ENCODE measurements at places on chromosomes 1 and 21.

DNA sequence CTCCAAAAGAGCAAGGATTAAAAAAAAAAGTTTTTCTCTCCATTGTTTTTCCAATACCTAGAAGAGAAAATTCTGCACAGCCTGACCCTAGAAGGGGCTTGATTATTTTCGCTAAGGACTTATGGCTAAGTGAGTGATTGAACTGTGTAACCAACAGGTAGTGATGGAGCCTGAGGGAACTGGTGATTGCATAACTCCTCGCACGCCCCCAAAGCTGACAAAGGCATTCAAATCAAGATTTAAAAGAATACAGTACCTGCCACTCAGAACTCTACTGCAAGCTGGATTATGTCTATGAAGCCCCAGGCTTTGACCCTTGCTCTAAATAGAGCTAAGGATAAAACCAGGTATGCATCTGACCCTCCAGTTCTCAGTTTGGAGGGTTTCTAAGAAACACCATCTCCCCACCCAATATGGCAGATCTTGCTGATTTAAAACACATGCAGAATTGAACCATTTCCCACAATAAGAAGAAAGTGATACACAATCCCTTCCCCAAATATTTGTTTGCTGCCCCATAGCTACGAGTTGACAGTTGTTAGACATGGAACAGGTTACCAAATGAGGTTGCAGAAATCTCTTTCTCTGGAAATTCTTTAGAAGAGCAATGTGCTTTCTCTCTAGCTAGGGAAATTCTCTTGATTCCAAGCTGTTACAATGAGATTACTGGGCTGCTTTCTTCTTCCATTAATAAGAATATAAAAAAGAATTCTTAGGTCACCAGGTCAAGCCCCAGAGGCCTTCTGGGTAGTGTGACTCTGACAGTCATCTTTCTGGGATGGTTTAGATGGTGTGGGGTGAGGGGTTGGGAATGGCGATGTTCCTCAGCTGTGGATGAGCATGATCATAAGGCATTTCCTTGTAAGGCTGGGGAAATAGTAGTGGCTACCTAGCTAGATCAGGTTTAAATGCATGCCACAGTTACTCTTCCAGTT lies 35.1 kb downstream of the FGGY start:
- no peak for DNase-seq

GRCh38 chr1:41615981-41616380 lies 131.5 kb upstream of the EDN2 start:
- no peak for DNase-seq

DNA sequence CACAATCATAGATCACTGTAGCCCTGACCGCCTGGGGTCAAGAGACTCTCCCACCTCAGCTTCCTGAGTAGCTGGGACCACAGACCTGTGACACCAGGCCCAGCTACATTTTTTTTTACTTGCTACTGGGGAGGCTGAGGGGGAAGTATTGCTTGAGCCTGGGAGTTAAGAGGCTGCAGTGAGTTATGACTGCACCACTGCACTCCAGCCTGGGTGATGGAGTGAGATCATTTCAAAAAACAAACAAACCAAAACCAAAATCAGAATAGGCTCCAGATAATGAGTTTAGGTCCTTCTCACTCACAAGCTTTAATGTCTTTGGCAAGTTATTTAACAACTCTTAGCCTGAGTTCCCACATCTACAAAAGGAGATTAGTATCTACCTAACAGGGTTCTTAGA lies 22.8 kb downstream of the WDR26 start:
- no peak for DNase-seq

DNA sequence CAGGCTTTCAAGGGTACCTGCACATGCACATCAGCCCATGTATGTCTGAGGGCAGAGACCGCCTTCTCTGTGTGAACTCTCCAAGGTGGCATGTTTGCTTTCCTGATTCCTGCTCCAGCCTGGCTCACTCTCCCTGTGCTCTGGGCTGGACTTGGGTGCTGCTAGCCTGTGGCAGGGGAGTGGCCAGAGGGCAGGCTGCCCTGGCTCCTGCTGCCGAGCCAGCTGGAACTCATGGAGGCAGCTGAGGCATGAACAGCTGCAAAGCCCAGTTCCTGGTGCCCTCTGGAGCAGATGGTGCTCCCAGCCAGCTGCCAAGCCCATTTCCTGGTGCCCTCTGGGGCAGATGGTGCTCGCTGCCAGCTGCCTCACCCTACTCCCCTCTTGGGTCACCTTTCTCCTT lies 7.6 kb downstream of the UBL4B start:
- no peak for DNase-seq

DNA sequence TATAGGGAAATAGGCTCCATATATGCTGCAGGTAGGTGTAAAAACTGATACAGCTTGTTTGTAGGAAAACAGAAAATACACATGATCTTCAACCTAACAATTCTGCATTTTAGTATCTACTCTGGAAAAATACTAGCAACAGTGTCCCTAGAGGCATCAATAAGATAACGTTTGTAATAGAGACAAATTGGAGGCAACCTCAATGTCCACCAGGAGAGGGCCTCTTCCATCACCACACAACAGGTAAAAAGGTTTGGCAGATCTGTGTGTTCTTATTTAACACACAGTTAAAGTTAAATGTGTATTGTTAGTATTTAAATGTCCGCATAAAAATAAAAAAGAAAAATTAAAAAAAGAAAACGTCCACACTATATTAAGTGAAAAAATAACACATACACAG lies 5.4 kb downstream of the EIF2D start:
- DNase-seq = no peak

DNA sequence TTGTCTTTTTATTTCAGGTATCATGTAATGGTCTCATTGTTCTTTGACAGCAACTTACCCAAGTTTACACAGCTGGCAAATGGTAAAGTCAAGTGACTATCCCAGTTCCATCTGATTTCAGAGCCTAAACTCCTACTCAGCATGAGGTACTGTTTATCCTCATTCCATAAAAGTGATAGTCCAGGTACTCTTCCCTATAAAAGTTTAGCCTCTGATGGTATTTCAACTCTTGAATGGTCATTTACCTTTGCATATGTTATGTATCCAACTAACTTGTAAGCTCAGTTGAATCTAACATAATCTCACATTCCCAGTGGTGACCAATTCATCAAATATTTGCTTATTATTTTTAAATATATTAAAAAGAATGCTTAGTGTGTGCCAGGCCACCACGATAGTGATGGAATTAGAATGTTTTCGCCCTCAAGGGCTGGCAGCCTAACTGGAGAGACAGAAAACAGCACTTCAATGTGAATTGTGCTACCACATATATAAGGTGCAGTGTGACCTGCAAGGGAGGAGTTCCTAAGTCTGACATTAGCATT lies 307.1 kb downstream of the CTH start:
- DNase-seq = no peak

- peak; percentile 58 for DNase-seq
These were observed 953 bp downstream of the TRIM46 start for GRCh38 chr1:155174324-155175280.

GRCh38 chr1:24454673-24455072 lies 39.1 kb downstream of the NIPAL3 start:
- DNase-seq = no peak

DNA sequence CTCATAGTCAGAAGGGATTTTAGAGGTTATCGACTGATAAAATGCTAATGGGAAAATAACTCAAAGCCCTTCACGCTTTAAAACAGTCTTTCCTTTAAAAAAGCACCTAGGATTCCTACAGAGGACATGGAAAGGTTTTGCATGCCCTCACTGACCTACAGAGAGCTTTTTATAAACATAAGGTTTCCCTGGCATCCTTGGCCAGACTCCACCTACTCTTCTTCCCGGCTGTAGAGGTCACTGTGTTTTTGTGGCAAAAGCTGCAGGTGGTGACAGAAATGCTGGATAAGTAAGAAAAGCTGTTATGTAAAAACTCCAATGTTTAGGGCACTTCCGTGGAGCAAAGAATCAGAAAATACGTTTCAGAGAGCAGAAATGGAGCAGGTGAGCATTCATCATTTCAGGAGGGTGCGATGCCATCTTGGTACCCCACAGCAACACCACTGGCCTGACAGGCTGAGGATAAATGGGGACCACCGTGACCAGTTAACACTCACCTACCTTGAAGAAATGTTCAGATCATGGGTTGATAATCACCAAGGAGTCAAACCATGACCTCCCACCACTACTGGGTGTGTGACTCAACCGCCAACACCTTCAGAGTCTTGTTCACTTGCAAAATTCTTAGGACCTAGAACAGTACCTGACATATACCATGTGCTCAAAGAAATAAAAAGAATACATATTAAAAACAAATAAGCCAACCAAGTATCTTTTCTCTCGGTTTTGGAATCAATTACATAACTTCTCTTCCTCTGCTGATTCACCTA lies 46.6 kb downstream of the SSBP3 start:
- DNase-seq = no peak

GRCh38 chr1:75841421-75841820 lies 44.7 kb downstream of the MSH4 start:
- no peak for DNase-seq

DNA sequence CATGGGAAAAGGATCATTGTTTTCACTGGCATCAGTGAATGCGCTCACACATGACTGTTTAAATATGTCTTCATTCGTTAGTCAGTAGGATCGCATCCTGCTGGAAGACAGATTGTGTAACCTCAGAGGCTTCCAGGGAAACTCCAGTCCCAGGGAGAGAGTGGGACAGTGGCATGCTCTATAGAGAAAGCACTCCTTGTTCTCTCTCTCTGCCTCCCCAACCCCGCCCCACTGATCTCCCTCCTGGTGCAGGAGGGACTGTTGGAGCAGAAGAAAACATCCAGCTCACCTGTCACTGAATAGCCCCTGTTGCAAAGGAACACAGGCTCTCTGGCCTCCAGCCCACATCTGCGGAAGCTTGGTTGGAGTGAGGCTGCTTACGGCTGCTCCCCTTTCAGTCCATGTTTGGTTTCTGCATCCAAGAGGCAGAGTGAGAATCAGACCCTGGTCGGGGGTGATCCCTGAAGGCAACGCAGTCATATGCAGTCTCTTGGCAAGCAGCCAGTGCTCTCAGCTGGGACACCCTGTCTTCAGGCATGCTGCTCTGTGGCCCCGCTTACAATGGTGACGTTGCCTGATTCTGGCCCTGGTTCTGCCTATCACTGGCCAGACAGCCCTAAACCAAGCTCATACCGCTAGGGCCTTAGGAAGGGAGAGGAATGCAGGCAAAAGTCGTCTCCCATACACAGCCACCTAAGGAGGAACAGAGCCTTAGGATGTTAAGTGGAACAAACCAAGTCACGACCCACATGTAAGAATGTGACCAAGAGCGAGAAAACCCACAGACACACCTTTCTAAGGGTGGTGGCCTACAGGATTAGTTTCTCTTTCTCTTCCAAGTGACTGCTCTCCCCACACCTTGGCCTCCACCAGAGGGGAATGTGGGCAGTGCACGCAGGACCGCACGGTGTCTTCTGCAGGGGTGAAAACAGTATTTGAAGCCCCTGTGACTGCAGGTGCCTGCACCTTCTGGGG lies 39.7 kb downstream of the BACE2 start:
- no peak for DNase-seq

DNA sequence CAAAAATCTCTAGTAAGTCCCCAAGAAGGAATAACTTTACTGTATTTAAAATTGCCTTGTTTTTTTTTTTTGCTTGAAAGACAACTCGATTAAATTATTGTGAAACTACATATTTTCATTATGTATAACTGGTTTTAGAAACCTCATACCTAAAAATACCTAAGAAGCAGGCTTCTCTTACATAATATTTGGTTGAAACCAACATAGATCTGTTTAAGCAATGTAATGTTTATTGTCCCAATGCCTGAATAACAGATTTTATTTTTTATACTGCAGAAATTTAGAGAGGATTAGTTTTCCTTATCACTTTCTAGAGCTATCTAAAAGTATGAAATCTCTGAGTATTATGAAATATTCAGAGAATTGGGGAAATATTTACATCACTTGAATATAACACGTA lies 78.5 kb upstream of the CHRM3 start:
- no peak for DNase-seq

DNA sequence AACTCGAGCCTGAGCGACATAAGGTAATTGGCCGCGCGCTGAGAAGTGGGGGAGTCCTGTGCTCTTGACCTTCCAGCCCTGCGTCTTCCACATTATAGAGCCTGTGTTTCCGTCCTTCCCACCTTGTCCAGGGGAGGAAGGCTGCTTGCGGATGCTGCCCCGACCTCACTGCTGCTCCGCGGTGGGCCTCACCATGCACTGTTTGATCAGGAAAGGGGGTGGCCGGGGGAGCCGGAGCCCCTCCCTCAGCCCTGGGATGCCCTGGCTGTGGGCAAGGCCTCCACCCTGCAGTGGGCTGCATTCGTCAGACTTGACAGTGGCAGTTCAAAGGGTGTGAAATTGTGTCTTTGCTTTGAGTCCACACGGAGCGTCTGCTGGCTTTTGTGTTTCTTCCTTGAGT lies 30.1 kb downstream of the PCNT start:
- no peak for DNase-seq

All from posterior cingulate gyrus (tissue), 11 donors.